ENCODE measurements at places on chromosomes 12 and 14. TPM values are rescaled to one million over a fixed set of nuclear protein-coding genes. Genes with fewer than 3 reads are reported as not detected.

DNA sequence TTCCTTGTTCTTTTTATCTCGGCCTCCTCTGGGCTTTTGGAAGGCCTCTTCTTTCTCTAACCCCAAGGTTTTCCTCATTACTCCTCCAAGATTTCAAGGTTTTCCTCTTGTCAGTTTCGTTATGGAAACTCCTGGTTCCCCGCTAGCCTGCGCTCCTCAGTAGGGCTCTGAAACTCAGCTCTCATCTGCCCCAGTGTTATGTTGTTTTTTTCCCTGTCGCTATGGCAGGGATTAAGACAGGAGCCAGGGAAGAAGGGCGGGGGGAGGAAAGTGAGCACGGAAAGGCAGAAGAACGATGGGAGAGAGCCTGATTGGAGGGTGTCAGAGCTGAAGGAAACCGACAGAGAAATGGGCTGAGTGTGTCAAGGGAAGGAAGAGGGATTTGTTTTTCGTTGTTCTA, 26.5 kb upstream of the JDP2 start:
- no peak for DNase-seq

DNA sequence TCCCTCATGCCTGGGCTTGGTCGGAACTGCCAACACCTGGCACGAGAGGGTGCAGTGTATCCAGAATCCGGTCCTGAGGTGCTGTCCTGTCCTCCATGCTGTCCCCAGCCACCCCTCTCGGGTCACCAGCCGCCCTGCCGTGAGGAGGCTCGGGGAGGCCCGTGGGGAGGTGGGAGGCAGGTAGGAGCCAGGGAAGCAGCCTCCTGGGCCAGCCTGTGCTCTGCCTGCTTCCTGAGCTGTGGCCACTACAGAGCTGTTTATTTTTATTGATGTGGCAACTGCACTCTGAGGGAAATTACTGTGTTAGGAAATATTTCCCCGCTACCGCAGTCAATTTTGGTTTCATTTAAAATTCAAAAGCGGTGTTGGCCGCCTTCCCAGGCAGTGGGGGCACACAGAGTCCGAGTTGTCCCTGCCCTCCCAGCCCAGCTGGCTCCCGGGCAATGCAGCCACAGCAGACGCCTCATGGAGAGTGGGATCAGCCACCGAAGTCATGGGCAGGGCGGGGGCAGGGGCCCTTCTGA, 18.3 kb downstream of the NOC4L start:
- no peak for DNase-seq

- DNase-seq: no peak
Observed at GRCh38 chr12:29220632-29221336, 71.7 kb downstream of the FAR2 start.

GRCh38 chr12:101928556-101928955, 51.2 kb downstream of the DRAM1 start:
- no peak for DNase-seq

ASB2 gene
- total RNA-seq: 24.1 TPM

SLC17A8 gene
- not detected for total RNA-seq

SVOP gene
- under 0.01 TPM for total RNA-seq

- no peak for DNase-seq
Observed at GRCh38 chr14:104085032-104085888, at the start of gene ASPG. Gene ASPG, plus strand, starts transcription at chr14:104085700. Its CDS starts 71 bp downstream, at chr14:104085771.

ACVRL1 gene
- total RNA-seq: 115 TPM

SLCO1A2 gene
- not detected for total RNA-seq

PAX9 gene
- total RNA-seq: 1.5 TPM

DICER1 gene
- 68.3 TPM for total RNA-seq

DNA sequence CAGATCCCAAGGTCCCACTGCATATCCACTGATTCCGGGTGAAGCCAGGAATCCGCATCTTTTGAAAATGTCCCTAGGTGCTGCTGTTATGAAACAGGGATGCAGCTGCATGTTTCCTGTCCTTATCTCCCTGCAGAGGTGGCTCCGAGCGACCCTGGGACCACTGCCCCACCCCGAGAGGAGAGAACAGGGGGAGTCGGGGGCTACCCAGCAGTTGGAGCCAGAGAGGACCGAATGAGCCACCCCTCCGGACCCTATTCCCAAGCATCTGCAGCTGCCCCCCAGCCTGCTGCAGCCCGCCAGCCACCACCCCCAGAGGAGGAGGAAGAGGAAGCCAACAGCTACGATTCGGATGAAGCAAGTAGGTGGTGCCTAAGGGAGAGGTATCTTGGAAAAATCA, 30.3 kb upstream of the OAS1 start:
- DNase-seq: no peak

DNA sequence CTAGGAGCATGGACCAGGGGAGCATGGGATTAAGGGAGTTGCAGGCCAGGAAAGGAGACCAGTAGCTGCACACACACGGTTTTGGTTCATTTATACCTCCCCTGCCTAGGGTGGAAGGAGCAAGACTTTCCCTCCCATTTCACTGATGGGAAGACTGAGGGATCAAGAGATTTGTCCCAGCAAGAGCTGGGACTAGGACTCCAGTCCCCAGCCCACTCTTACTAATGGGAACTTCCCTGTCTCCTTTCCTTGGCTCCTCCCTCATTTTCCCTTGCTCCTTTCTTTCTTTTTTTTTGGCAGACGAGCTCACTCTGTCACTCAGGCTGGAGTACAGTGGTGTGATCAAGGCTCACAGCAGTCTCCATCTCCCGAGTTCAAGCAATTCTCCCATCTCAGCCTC, 13.0 kb downstream of the SCNN1A start:
- peak; percentile 82 for DNase-seq

TIMM9 gene
- total RNA-seq: 47.6 TPM

FAM90A1 gene
- total RNA-seq: not detected

DNA sequence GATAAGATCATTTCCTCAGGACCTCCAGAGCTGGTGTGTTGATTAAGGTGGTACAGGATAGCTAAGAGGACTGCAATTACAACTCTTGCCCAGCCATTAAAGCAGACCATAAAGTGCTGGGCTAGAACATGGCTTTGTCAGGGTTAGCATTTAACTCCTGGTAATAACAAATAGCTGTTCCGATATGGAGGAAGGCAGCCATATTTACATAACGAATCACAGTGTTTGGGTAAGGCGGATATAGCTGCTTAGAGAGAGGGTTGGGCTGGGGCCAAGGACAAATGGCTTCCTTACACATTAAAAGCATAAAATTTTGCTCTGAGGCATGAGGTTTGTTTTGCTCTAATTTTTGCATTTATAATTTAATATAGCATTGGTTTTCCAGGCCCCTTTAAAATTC, 297.7 kb upstream of the DDHD1 start:
- no peak for DNase-seq

- no peak for DNase-seq
Observed at GRCh38 chr14:99253890-99254289, 18.1 kb downstream of the BCL11B start.

DNA sequence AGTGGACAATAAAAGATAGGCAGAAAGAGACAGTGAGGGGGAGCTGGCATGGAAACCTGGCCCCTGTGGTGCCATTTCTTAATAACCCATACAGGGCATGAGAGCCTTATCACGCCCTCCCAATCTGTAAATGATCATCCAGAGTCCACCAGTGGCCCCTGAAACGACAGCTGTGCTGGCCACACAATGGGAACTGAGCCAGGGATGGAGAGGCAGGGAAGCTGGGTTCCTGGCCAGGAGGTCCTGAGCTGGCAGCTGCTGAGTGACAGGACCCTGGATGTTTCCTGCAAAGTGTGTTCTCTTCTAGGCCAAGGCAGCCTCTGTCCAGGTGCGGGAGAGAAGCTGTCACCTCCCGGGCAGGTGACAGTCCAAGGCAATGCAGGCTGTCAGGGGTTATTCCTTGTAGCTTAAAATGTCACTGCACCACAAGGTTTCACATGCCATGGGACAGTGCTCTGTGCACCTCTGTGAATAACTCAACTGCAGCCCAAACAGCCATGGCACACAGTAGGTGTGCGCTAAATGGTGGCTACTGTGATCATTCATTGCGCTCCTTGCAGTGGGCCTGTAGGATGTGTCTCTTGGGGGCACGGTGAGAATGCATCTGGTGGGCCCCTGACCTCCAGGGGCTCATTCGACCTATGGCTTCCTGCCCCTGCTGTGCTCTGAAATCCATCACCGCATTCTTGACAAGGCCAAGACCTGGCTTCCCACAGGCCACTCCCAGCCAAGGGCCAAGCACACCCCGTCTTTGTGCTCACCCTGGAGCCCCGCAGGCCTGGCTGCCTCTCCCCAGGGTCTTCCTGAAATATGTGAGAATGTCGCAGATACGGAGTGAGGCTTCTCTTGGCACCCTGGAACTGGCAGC, 46.3 kb upstream of the BCL11B start:
- no peak for DNase-seq

DNA sequence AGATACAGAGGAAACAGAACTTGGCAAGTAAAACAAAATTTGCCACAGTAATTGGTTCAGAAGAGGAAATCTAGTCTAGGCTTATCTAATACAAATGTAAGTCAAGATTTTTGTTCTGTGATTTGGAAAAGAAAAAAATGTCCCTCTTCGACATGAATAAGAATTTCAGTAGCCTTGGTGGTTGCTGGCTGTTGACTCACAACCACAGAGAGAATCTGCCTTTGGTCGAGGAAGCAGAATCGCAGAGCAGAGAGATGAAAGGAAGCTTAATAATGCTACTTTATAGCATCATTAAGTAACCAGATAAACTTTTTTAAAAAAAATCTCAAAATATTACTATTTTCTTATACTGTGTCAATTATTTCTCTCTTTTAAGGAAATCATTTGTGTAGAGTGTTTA, 1096.6 kb downstream of the FLRT2 start:
- no peak for DNase-seq

KLRG1 gene
- total RNA-seq: 3.7 TPM

DNA sequence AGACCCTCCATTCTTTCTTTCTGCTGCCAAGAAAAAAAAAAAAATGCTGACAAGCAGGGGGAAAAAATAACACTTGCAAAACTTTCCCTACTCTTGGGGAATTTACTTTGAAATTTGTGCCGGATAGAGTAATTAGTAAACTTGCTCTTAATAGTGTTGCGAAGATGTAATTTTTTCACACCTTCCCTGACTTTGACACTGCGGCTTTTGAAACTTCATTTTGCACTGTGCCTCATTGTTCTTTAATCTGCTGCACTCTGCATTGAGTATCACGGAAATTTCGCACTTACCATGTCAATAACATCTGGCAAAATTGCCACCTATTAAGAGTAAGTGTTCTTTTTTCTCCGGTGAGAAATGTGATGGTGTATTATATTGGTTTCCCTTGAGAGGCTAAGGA, 596.1 kb downstream of the VRK1 start:
- no peak for DNase-seq

ISM2 gene
- total RNA-seq: 3.9 TPM

DNA sequence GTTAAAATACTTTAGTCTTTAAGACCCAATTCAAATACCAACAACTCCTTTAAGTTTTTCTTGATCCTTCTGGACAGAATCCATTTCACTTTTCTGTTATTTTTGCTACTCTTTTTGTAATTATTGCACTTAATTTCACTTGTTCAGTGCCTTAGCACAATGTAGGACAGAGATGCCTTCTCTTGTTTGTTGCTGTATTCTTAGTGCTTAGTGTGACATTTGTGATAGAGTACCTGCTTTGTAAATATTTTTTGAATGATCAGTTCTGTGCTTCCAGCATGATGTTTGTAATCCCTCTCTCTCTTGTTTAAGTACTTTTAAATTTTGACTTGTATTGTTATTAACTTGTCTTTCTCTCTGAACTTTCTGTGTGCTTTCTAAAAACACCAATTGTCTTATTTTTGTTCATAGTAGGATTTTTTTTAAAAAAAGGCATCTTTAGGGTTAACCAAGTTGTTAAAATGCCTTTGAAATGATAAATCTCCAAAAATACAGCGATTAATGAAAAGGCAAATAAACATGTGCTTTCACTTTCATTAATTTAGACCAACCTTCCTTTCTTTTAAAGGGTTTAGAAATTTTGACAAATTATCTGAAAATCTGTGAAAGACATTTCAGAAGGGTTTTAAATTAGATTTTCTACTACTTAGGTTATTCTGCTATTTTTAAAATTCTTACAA, 11.9 kb downstream of the NAA30 start:
- no peak for DNase-seq

DNA sequence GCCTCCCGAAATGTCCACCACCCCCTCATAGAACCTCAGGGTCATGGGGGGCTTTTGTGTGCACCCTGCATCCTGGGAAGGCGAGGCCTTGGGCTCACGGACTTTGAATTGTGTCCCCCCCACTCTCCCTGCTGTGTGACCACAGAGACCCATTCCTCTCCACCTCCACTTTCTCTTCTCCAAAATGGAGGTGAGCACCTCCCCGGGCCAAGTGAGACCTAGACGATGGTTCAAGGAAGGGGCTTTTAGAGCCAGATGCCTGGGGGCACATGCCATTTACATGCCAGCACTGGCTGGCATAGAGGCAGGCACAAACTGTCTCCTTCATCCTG, 33.5 kb downstream of the CYP46A1 start:
- DNase-seq: peak; percentile 95

DNA sequence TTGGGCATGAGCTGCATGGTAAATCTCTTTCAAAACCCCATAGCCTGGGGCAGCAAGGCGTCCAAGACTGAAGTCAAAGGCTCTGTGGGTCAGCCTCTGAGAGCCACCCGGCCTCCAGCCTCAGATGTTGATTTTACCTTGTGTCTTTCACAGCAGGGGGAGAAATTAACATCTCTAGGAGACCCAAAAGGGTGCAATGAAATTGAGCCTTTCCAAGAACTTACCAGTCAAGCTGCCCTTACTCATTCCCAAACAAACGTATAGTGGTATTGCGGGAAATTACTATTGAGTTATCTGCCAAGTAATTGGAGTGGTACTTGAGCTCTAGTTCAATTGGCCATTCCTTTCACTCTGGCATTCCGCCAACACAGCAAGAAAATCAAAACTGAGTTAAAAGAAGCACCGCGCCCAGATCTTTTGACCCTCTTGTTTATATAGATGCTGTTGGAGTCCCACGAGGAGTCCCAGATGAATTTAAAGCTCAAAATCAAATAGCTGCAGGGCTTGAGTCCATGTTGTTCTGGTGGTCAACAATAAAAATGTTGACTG, 380.7 kb upstream of the SYT1 start:
- no peak for DNase-seq

DNA sequence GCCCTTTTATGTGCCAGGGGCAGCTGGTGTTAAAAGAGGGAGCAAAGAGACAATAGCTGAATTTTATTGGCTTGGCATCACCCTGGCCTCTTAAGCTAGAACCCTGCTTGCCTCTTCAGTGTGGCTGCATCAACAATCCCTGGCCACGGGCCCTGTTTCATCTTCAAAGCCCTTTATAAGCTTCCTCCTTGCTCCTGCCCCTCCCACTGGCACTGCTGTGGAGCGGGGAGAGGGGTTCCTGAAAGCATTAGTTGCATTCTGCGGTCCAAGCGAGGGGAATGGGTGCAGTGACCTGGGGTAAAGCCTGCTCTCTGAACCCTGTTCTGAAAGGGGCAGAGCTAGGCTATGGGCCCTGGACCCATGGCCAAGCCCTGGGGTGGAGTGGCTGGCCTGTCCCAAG, 220 bp upstream of the KRT83 start:
- DNase-seq: no peak

SLCO1C1 gene
- total RNA-seq: not detected

DAO gene
- not detected for total RNA-seq

- DNase-seq: no peak
Observed at GRCh38 chr14:75636100-75636692, 24.5 kb downstream of the ERG28 start.

ANO4 gene
- total RNA-seq: 0.74 TPM

TNFRSF1A gene
- total RNA-seq: 271 TPM

- DNase-seq: no peak
Observed at GRCh38 chr12:51390891-51391282, 319 bp downstream of the GALNT6 start.

GRCh38 chr12:8891976-8892375, 22.3 kb upstream of the PHC1 start:
- no peak for DNase-seq

Data from vagina (tissue), 2 donors.